Activated T-helper 1 cell treated with anti-CD3 and anti-CD28 coated beads, Interleukin-12 subunit alpha, Interleukin-12 subunit beta, Interleukin-2, Interleukin-4 antibody, amounts not matched to agents 30 ng/mL and 10 ng/mL and 1 ng/mL, durations not matched to agents 14 hours and 24 hours and 36 hours (primary cell): ENCODE measurements at places on chromosomes 1 and 21. TPM values are rescaled to one million over a fixed set of nuclear protein-coding genes. Genes with fewer than 3 reads are reported as not detected.

- no peak for DNase-seq
Observed at GRCh38 chr1:197837911-197838310, 62.6 kb upstream of the DENND1B start.

DNA sequence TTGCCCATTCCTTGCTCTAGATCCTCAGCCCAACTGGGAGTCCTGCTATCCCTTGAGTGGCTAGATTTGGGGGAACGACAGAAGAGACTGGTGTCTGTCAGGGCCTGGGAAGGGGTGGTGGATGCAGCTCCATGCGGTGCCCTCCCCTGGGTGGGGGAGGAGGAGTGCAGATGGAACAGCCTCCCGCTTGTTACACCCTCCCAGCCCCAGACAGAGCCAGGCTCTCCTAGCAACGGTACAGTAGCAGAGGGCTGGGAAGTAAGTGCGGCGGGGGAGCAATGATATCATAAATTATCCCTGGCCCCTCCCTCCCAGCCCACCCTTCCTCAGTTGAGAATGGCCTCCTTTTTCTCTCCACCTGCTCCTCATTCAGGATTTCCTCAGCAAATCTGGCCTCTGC, 37.2 kb downstream of the RHBG start:
- no peak for DNase-seq

Gene C2CD4D
- 1.0 and 1.2 TPM in 2 replicates for total RNA-seq

Gene ERRFI1
- 1.6 and 3.2 TPM in 2 replicates for total RNA-seq

DNA sequence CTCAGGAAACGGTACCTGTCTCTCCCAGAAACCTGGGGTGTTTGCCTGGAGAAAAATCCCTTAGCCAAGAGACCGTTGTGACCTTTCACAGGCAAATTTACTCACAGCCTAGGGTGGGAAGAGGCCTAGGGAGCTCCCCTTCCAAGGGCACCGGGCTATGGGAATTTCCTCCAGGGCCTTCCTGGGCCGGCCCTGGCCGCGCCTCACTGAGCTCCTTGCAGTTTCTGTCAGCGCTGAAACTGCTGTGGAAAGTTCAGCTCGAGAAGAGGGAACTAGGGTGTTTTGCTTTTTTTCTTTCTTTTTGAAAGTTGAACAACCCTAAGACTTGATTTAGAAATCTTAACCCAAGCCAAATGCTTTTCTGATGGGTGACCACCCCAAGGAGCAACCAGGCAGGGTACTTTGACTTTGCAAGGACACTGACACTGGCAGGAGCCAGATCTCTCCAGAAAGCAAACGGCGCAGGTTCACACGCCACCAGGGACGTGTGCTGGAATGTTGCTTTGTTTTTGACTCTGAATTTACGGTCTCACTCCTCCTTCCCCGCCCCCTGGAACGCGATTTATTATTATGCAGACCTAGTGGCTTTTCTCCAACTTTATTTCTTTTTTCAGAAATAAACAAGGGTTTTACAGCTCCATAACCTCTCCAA, 229.6 kb upstream of the JUN start:
- no peak for DNase-seq

GRCh38 chr1:51907079-51907702, 28.7 kb upstream of the NRDC start:
- DNase-seq: no peak

Gene SPATA21
- not detected in 2 replicates for total RNA-seq

Gene ADORA1
- total RNA-seq: not detected in 2 replicates

DNA sequence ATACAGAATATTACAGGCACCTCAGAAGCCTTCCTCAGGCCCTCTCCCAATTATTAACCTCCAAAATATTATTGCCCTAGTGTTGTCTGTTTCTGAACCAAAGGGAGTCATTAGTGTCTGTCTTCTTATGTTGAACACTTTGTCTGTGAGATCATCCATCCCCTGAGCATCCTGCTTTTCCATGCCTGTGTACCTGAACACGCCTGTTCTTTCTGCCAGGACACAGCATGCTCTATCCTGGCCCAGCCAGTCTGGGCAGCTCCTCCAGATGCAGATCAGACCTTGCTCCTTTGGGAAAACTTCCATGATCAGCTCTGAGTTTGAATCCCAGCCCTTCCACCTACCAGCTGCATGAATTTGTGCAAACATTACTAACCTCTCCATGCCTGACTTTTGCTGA, 11.0 kb upstream of the CDC42 start:
- DNase-seq: no peak

Gene AIRE
- total RNA-seq: not detected in 2 replicates

- no peak for DNase-seq
Observed at GRCh38 chr1:48341221-48341620, 118.7 kb downstream of the SLC5A9 start.

DNA sequence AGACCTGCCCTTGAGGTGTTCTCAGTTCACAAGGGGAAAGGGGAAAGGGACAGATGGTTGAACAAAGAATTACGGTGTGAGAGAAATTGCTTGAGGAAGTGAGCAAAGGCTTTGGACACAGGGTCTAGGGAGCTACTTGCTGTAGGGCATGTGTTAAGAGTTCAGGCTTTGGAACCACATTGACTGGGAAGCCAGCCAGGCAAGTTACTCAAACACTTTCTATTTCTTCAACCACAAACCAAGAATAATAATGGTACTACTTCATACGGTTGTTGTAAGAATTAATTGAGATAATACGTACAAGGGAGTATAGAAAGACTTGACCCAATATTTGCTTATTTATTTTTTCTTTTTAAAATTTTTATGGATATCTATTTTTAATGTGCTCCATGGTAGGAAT, 26.6 kb downstream of the AK4 start:
- DNase-seq: no peak

Gene STX12
- 22.0 and 23.9 TPM in 2 replicates for total RNA-seq

GRCh38 chr1:205680073-205680851, at the start of gene SLC45A3:
TSS of gene SLC45A3 (minus strand) at chr1:205680509. CDS start at chr1:205664656, 15,853 bp downstream.
- DNase-seq: no peak

Gene LCE1A
- total RNA-seq: not detected in 2 replicates
